ENCODE measurements at places on chromosomes 5 and 9.

- DNase-seq, result no peak
These were observed 307.4 kb upstream of the SEMA6A start for GRCh38 chr5:116881921-116882531.

DNA sequence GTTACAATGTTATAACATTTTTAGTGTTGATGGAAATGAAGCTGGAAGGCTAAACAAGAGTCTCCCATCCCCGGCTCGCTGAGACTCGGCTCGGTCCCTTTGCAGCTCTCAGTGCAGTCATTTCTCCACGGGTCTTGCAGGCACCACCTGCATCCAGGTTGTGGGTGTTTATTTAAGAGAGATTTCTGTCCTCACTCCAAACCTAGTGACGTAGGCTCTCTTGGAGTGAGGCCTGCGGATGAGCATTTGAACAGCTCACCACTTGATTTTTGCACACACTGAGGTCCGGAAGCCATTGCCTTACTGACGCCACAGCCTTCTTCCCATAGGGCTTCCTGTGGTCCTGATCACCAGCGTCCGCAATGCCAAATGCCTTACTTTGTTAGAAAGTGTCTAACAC is 197.7 kb upstream of the OTULINL start:
- no peak for DNase-seq

- no peak for DNase-seq
These were observed 31.1 kb upstream of the MAMDC2 start for GRCh38 chr9:70012569-70012968.

DNA sequence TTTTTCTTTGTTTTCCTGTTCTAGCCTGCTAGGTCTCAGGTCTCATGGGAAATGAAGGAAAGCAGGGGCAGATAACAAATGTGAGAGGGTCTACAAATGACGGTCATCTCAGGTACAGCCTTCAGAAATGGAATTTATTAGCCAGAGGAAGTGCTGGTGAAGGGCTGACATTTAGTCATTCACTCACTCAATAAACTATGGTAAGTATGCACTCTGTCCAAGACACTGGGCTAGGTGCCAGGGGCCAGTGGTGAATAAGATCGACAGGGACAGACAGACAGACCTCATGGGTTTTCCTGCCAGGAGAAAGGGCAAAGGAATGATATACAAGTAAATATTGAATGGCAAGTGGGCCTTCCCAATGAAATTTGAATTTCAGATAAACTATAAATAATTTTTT is 6.3 kb downstream of the PDE6A start:
- DNase-seq, result no peak

- no peak for DNase-seq
These were observed 62.1 kb downstream of the ZSWIM6 start for GRCh38 chr5:61394078-61394704.

GRCh38 chr5:137095597-137095996 is 403.5 kb downstream of the SPOCK1 start:
- DNase-seq, result no peak

DNA sequence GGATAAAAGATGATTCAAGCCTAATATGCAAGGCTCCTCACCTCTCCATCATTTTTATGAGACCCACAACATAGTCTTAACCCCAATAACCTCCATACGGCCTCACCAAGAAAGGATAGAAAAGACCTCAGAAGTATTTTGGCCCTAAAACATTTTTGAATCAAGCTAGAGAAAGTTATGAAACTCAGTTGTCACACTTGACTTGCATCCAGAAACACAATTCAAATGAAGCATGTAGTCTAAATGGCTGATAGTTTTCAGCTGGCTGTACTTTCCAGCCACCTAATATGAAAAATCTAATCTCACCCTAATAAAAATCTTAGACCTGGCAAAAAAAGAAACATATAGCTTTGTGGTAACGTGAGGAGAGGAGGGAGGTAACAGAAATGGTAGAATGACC is 116.1 kb downstream of the ARL15 start:
- no peak for DNase-seq

GRCh38 chr5:36172599-36172998 is 20.7 kb downstream of the SKP2 start:
- DNase-seq, result no peak

All from stimulated activated CD4-positive, alpha-beta T cell treated with anti-CD3 and anti-CD28 coated beads, Interleukin-2, amount 100 ng/mL, for 48 hours (primary cell).